ENCODE measurements at places on chromosomes 2 and 18. TPM values are rescaled to one million over a fixed set of nuclear protein-coding genes. Genes with fewer than 3 reads are reported as not detected.
A peak's percentile ranks its signal among the peaks of the same experiment; 100 is the strongest.

DNA sequence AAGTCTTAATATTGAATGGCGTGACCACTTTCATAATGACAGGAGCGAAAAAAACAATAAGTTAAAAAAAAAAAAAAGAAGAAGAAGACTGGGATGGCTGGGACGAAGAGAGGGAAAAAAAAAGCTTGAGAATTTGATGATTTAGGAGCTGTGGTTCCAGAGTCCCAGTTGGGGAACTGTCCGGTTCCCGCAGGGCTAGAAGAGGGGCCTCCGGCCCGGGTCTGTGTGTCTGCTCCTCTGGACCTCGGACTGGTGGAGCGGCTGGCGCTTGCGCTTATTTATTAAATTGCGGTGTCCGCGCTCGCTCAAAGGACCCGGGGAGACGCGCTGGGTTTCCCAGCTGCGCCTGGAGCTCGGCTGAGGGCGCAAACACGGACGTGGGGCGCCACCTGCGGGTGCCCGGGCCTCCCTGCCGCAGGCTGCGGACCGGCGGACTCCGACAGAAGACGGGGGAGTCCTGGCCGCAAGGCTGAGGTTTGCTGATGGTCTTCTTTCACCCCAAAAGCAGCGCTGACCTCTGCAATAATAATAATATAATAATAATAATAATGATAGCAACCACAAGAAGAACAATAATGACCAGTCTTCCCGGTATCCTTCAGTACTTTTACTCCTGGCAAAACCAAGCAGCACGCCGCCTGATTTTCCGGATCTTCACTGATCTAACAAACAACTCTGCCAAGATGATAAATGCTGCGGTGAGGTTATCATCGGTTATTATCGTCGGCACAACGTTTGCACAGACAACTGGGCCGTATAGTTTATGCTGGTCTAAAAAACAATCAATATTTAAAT lies at the start of gene CBLN2:
TSS of gene CBLN2 (minus strand) at position 251 of the 795 bp plus-strand sequence. CDS start 2,182 bp downstream, outside the sequence.
- no peak within 1 kb of the TSS for H3K27ac ChIP-seq
- DNase-seq: peak; percentile 45
- H3K4me3 ChIP-seq: peak within 1 kb of the TSS; percentile 3

GRCh38 chr2:96113367-96113677 lies 3.0 kb downstream of the ADRA2B start:
- H3K27me3 ChIP-seq: peaks cover 38% of the 10 kb centered on the region
- peak; percentile 39 for DNase-seq
- no peaks in the 10 kb centered on the region for H3K36me3 ChIP-seq
- peaks cover 13% of the 10 kb centered on the region for H3K4me1 ChIP-seq
- no peak overlapping the region for H3K27ac ChIP-seq

- H3K27ac ChIP-seq: no peak overlapping the region
- DNase-seq: no peak
- no peaks in the 10 kb centered on the region for H3K27me3 ChIP-seq
- H3K4me1 ChIP-seq: peaks cover 23% of the 10 kb centered on the region
- H3K36me3 ChIP-seq: no peaks in the 10 kb centered on the region
These were observed 16.7 kb upstream of the FOSL2 start for GRCh38 chr2:28375742-28376631.

- DNase-seq: no peak
- H3K36me3 ChIP-seq: no peaks in the 10 kb centered on the region
- H3K27ac ChIP-seq: peak overlapping the region; percentile 4
- H3K27me3 ChIP-seq: no peaks in the 10 kb centered on the region
These were observed 201.7 kb upstream of the STK17B start for GRCh38 chr2:196372811-196373664.

DNA sequence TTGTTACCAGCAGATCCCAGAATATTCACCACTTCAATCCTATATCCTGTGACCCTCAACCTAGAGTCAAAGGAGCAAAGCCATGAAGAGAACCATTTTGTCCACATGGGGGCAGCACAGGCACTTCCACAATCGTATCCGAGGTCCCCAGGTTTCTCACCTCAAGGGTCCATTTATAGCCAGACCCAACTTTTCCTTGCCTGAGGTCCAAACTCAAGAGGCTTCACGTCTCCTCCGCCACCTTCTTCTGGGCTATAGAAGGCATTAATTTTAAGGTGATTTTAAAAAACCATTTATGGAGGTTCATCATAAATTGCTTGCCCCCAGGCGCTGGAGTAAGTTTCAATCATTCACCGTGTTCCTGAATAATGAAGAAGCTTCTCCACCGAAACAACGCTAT lies 111.6 kb upstream of the NABP1 start:
- no peak overlapping the region for H3K27ac ChIP-seq
- no peak overlapping the region for H3K4me3 ChIP-seq
- DNase-seq: peak; percentile 59

GRCh38 chr2:224033601-224034000 lies 5.5 kb downstream of the SERPINE2 start:
- no peak overlapping the region for H3K4me3 ChIP-seq
- DNase-seq: no peak
- no peak overlapping the region for H3K27ac ChIP-seq
- peaks cover 44% of the 10 kb centered on the region for H3K27me3 ChIP-seq
- H3K36me3 ChIP-seq: no peaks in the 10 kb centered on the region

GPR155 gene
- total RNA-seq: 6.2 TPM

HS1BP3 gene
- 39.9 TPM for total RNA-seq

PLA2R1 gene
- total RNA-seq: 5.6 TPM

Data from lower lobe of right lung (tissue), 2 donors.